ENCODE measurements at places on chromosomes 11 and 22.
A peak's percentile ranks its signal among the peaks of the same experiment; 100 is the strongest.

DNA sequence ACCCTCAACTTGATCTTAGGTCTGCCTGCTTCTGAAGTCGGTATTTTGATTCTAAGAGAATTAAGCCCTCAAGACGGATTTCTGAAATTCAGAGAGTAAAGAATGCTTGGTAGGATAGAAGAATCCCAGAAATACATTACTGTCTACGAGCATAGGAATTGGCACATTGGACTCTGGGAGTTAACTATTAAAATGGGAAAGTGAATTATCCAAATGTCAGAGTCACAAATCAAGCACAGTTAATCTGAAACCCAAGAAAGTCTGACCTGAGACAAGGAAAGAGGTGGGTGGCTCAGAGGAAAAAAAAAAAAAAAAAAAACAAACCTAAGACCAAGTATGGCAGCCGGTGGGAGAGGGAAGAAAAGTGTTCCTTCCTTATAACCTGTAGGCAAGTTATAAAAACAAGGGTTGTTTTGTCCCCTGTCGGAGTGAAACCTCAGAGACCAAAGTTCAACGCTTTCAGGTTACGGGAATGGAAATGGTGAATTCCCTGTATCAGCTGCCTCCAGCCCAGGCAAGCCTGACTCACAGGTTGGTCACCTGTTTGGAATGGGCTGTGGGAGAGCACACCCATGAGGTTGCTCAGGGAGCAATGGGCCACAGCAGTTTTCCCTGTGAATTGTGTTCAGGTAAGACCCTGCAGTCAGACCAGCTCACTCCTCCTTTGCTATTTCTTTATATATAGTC lies 139.0 kb downstream of the ETS1 start:
- peak; percentile 70 for DNase-seq

DNA sequence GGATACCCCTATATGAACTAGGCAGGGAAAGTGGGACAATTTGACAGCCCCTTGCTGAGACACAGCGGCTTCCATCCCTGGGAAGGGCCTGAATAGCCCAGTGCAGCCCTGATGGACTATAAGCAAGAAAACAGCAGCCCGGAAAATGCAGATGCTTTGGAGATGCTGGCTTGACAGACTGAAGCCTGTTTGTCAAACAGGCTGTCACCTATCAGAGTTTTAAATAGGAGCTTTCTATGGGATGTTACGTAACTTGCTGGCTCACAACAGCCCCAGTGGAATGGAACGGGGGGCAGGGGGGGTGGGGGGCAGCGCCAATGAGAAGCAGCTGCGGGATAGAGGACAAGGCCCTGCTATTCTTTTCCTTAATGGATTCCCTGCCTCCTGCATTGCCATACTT lies 91.9 kb upstream of the NTM start:
- no peak for DNase-seq

GRCh38 chr22:23010430-23010829 lies 59.9 kb upstream of the GNAZ start:
- DNase-seq = no peak

DNA sequence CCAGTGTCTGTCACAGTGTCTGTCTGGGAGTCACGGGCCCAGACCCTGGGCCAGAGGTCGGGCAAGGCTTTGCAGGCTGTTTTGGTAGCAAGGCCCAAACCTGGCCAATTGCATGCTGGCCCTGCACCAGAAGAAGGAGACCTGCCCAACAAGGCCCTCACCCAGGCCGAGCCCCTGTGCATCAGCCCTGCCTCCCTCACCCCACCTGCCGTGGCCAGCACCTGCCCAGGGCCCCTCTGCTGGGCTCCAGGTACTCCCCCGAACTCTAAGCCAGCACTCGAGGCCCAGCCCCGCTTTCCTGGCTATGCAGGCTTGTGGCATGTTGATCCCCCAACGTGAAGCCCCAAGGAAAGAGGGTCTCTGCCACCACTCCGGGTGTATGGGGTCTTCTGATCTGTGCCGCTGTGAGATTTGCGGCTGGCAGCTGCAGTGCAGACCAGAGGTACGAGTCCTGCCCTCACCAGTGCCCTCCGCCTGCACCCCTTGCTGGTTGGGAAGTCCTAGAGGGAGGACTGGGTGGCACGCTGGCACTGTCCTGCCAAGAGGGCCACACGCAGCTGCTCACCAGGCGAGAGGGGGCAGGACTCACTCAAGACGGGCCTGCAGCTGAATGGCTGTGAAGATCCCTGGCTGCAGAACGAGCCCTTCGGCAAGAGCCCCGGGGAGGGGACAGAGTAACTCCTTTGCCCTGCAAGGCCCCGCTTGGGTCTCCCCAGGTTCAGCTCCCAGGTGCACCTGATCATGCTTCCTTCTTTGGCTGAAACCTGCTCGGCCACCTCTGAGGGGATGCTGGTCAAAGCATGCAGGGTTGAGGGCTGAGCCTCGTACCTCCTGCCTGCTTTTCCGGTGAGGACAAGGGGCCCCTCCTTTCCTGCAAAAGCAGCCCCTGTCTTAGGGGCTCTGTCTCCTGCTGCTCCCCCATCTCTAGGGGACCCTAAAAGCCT lies 6.7 kb upstream of the SEPTIN5 start:
- DNase-seq = no peak

- no peak for DNase-seq
Measured at GRCh38 chr11:75275581-75275980, 35.0 kb downstream of the TPBGL start.

GRCh38 chr11:72984453-72985077 lies 157.6 kb downstream of the FCHSD2 start:
- DNase-seq = no peak

Measured in SW 1271 (cell line).